AML-193 (cell line): ENCODE measurements at places on chromosomes 1 and 21.

- DNase-seq, result no peak
Observed at GRCh38 chr1:178607718-178608408, 95.0 kb downstream of the TEX35 start.

- DNase-seq, result no peak
Observed at GRCh38 chr1:24304763-24305162, 14.4 kb upstream of the GRHL3 start.

- DNase-seq, result no peak
Observed at GRCh38 chr1:155518484-155518883, 44.1 kb downstream of the ASH1L start.

DNA sequence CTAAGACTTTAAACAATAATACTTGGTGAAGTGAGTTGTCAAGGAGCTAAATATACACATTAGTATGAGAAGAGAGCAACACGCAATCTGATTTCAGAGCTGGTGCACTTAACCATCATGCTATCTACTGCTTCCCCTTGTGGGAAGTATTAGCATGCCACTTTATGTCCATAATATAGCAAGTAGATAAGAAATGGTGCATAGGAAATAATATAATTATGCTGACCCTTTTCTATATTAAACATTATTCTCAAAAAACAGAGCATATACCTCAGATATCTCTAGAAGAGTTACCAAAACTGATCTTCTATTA lies 63.4 kb downstream of the MAGI3 start:
- no peak for DNase-seq

DNA sequence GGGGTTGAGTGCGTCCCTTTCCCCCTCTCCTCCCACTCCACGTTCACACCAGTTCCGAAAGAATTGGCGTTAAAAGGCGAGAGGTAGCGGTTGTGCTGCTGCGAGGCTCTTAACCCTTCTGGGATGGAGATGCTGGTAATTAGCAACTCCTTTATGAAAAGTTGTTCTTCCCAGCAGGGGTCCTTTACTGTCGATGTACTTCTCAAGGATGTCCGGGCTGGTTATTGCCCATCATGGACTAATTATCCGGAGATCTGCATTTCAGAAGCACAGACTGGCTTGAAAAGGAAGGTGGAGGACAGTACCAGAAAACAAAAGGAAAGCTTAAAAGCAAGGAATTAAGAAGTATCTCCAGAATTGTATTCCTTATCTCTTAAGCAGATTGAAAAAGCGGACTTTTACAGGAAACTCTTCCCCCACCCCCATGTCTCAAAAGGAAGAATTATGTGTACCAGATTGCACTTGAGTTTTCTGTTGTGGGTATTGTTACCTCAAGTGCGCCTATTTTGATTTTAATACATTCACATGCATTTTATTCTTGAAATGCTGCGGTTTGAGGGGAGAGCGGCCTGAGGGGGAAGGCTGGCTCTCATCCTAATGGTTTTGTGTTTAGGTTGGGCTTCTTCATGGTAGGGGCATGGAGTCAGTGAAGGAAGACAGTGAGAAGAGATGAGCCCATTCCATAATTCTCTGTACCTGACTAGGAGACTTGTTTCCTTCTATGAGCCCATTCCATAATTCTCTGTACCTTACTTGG lies 1.5 kb downstream of the AK4 start:
- no peak for DNase-seq

DNA sequence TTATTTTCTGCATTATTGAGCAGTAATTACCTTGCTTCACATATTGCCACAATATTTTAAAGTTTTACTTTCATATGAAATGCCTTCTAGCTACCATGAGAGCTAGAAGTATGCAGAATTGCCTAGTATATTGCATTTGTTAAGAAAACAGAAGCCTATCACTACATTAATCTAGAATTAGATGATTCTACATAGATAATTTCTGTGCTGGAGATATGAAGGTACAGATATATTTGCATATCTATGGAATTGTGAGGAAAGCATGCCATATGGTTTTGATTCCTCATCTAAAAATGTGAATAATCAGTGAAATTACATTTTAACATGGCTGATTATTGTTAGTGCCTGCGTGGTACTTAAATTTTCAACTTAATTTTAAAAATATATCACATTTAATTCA lies 1418.3 kb downstream of the NCAM2 start:
- no peak for DNase-seq

GRCh38 chr1:97812076-97812475 lies 108.8 kb downstream of the DPYD start:
- no peak for DNase-seq

DNA sequence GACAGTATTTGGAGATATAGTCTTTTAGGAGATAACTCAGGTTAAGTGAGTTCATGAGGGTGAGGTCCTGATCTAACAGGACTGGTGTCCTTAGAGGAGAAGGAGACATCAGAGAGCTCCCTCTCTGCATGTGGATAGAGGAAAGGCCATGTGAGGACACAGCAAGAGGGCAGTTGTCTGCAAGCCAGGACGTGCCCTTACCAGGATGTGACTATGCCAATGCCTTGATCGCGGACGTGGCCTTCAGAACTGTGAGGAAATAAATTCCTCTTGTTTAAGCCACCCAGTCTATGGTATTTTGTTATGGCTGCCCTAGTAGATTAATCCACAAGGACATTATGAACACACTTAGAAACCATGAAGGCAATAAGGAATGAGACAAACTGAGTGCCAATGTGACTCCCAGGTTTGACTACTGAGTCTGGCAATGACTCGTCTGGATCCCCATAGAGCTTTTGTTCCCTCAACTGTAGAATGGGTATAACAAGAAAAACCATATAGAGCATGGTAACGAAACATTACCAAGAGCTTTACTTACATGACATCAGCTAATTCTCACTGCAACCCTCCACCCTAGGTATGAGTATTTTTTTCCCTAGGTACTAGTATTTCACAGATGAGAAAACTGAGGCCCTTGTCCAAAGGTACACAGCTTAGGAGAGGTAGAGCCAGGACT lies 6.5 kb downstream of the URB1 start:
- no peak for DNase-seq

- peak; percentile 29 for DNase-seq
Observed at GRCh38 chr1:151968058-151968457, 25.6 kb downstream of the S100A10 start.

DNA sequence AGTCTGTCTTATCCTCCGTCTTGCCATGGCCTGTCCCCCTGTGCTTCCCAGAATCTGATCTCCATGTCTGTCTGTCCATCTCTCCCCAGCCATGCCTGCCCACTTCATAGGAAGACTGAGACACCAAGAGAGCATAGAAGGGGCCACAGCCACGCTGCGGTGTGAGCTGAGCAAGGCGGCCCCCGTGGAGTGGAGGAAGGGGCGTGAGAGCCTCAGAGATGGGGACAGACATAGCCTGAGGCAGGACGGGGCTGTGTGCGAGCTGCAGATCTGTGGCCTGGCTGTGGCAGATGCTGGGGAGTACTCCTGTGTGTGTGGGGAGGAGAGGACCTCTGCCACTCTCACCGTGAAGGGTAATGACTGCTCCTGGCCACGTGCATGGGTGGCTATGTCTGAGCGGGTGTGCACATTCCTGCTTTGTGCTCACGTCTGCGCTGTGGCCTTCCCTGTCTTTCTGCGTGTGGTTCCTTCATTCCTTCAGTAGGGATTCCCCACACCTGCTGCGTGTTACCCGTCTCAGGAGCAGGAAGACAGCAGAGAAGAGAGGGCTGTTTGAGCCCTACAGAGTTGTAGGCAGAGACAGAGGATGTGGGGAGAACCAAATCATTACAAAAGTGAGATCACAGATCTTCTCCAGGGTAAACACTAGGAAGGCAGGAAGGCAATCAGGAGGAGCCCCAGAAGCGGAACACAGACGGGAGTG lies 80.8 kb downstream of the OBSCN start:
- no peak for DNase-seq

DNA sequence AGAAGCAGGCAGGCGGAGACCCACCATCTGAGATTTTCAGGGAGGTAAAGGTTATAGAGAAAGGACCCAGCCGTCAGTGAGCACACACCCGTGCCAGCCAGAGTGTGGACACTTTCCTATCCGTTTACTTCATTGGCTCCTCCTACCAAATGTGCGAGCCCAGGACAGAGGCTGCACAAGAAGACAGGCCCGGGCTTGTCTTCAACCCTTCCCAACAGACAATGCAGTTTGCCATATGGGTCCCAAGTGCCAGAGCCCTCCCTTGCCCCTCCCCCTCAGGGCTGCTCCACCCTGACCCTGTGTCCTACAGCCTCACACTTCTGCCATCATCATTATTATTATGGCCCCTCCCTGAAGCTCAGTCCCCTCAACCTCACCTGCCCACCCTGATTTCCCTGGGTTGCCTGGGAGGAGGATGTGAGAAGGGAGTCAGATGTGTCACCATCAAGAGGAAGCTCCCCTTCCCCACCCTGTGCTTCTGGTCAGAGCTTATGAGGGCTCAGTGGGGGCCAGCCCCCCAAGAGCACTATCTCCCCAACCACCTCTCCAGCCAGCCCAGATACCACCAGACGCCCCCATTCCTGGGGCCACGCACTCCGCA lies 9.4 kb downstream of the LAPTM5 start:
- no peak for DNase-seq

DNA sequence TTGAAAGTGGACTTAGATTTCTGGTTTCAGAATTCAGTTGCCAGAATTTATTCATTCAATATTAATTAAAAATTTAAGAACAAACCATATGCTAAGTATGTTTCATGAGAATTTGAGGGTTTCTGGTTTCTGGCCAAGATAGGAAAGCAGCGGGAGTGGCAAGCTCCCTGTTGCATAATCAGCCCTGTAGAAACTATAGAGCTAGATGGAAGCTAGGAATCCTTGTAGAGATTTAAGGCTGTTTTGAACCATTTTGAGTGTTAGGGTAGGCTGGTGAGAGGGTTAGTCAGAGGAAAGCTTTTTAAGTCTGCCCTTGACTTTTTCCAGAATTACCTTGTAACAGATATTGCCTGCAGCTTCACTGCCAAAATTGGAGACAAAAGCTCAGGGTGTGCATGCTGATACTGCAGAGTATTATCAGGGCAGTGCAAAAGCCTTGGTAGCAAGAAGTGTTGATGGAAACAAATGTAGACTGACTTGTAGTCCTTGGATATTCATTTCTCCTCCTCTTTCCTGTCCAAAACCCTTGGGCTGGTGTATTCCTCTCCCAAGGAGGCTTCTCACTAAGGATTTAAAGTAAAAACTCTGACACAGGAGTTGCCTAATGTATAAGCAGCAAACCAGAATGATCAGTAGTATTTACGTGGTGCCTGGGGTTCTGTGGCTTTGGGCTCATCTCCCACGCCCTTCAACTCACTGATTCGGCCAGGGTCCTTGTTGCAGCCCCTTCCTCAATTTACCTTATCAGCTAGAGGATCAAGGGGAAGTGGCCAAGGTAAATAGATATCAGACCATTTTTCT lies 12.6 kb upstream of the GIPC2 start:
- DNase-seq, result peak; percentile 8

GRCh38 chr1:206832352-206832880 lies 33.0 kb upstream of the IL20 start:
- DNase-seq, result no peak

- no peak for DNase-seq
Observed at GRCh38 chr1:82330330-82330729, 529.6 kb downstream of the ADGRL2 start.

DNA sequence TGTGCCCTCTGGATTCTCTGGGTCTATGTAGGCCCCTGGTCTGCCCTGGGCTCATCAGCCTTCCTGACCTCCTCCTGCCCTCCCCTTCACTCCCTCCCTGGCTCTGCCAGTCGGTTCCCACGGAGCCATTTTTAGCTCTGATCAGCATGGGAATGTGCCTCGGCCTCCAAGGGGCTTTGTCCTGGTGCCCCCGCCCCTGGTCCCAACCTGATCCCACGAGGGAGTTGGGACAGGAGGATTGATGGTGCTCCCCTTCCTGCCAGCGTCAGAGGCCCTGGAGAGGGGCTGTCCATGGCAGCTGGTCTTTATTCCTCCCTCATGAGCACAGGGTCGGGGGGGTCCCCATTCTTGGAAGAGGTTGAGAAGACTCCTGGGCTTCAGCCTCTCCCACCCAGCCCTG lies 24.9 kb downstream of the ETNK2 start:
- DNase-seq, result no peak

DNA sequence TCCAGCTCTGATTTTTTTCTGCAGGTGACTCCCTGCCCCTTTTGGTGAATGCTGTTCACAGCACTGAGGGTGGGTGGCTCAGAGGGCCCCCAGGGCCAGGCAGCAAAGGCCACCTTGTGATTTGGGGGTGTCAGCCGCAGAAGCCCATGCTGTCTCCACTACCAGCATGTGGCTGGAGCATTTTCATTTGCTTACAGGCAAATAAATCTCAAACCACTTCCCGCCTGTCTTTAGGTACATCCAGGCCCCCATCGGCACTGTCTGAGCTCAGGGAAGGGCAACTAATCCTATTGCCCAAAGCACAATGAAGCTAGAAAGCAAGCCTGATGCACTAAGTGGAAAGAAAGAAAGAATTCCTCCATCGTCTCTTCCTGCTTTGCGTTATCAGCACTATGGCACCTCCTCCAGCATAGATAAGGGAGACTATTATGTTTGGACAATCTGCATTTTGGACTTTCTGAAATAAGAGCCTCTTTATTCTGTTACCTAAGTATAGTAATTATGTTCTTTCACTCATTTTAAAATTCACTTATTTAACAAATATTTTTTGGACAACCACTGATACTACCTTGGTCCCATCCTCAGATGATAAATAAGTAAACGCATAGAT lies 100.5 kb upstream of the TLR5 start:
- DNase-seq, result no peak

DNA sequence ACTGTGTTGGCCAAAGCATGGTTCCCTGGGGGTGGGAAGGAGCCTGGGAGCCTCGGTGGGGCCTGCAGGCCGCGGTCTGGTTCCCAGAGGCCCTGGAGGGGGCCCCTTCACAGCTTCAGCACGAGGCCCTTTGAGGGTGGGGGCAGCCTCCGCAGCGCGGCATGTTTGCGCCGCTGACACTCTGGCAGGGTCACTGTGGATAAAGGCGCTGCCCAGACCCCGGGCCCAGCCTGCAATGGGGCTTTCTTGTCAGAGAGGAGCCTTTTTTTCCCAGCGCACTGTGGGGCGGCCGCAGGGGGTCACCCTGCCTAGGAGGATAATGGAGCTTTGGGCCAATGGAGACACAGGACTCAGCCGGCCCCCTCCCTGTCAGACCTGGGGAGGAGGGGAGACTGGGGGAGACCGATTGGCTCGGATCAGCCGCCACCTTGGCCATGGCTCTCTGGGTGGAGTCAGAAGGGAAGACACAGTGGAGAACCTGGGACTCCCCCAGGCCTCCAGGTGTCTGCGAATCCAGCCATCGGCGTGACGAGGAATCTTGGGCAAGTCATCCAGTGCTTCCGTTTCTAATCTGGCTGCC lies 26.0 kb downstream of the EPHB2 start:
- DNase-seq, result no peak

DNA sequence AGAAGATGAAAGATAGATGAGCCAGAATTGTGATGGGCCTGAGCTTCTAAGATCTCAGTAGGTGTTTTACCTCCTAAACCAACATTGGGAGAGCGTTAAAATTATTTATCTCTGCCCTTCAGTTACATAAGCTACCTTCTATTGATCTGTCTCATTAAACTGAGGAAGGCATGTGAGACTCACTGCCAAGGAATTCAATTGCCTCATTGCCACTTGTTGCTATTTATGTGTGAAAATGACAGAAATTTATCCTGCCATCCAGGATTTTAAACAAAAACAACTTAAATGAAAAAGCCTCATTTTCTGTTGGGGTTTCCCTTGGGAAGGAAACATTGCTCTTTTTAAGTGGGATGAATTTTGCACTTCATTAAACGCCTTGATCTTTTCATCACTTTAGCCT lies 78.7 kb upstream of the RUNX1 start:
- no peak for DNase-seq

- DNase-seq, result no peak
Observed at GRCh38 chr1:150321826-150322166, 463 bp downstream of the PRPF3 start.
